ENCODE measurements at places on chromosomes 7 and 10.

DNA sequence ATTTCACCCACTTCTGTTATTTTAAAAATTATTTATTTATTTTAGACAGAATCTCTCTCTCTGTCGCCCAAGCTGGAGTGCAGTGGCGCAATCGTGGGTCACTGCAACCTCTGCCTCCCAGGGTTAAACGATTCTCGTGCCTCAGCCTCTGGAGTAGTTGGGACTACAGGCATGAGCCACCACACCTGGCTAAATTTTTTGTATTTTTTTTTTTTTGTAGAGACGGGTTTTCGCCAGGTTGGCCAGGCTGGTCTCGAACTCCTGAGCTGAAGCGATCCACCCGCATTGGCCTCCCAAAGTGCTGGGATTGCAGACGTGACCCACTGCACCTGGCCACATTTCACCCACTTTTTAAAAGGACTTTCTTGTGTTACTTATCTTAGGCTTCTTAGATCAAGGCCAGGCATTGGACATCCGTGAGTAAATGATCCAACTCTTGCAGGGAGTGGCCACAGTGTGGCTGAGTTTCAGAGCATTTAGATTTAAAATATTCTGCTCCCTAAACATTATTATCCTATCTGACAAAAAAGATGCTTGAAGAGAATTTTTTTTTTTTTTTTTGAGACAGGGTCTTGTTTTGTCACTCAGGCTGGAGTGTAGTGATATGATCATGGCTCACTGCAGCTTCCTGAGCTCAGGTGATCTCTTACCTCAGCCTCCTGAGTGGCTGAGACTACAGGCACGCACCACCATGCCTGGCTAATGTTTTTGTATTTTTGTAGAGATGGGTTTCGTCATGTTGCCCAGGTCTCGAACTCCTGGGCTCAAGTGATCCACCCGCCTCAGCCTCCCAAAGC is 14.4 kb downstream of the SNX10 start:
- no peak for DNase-seq

- no peak for DNase-seq
Observed at GRCh38 chr7:137886746-137887145, 40.0 kb upstream of the DGKI start.

DNA sequence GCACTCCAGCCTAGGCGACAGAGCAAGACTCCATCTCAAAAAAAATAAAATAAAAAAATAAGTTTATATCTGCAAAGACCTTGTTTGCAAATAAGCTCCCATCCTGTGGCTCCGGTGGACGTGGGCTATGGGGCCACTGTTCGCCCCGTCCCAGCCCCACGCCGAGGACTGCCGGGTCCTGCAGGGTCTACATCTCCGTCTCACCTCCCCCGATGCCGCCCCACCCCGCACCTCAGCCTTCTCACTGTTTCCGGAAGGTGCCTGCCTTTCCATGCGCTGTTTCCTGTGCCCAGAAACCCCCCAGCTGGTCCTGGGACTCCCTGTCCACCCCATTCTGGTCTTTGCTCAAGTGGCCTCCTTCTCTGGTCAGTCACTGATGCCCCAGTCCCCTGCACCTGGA is 5.0 kb upstream of the INTS1 start:
- DNase-seq = no peak

- no peak for DNase-seq
Observed at GRCh38 chr10:85926986-85927385, 439.6 kb downstream of the GRID1 start.

DNA sequence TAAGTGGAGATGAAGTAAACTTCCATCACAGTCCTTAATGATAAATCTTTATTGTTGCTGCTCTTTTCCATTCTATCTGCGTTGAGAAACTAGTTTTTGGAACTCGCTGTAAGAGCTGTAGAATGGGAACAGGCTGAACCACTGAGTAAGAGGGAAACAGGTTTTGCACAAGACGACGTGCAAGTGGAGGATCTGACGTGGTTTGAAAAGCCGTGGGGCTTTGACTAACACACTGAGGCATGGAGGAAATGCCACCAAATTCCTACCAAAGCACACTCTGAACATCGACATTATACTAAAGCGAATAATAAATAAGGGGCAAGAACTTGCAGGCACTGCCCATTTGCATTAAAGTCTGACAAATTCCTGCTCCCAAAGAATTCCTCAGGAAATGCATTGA is 160.6 kb downstream of the KLF6 start:
- DNase-seq = no peak

- DNase-seq = no peak
Observed at GRCh38 chr10:126191192-126191591, 197.1 kb downstream of the ADAM12 start.

GRCh38 chr10:95268438-95268837 is 22.4 kb downstream of the PDLIM1 start:
- no peak for DNase-seq

DNA sequence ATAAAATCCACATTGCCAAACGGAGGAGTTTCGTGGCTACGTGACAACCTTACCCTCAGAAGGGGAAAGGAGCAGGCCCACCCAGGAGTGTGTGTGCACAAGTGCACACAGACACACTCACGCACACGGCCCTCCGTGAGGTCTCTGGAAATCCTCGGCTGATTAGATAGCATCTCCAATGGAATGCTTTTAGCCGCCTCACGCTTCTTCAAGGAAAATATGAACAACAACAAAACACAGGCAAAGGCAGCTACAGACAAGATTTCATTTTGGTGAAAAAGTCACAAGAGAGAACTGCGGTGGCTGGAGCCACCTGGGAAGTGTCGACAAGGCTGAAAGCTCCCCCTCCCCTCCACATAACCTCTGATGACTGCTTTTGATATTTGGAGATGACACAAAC is 391.8 kb upstream of the MKI67 start:
- no peak for DNase-seq

DNA sequence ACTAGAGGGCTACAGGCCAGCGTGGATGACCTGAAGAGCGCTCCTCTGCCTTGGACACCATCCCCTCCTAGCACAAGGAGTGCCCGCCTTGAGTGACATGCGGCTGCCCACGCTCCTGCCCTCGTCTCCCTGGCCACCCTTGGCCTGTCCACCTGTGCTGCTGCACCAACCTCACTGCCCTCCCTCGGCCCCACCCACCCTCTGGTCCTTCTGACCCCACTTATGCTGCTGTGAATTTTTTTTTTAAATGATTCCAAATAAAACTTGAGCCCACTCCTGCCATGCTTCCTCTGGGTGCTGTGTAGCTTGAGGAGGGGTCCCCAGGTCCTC is 4.5 kb downstream of the SNCG start:
- DNase-seq = no peak

DNA sequence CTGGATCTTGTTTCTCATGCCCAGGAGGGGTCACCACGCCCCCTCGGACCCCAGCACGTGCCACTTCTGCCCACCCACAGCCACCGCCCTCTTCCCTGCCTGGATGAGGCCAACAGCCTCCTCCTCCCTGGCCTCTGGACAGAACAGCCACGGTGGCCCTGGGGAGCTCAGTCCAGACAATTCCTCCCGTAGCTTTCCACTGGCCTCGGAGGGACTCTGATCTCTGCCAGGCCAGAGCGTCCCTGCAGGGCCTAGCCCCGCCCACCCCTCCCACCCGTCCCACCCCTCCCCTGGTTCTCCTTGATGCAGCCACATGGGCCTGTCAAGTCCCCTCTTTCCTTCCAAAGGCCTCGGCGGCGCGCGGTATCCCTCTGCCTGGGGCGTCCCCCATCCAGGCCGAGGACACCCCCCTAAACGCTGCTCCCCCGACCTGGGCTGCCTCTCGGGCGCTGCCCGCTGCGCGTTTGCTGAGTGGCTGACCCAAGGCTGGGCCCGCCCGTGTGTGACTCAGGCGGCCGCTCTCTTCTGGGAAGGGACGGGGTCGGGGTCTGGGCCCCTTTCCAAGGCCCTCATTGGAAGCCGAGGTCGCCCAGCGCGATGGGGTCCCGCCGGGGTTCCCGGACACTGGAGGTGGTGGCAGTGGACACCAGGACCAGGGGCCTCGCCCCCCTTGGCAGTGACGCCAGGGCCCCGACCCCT is 557 bp downstream of the TMEM120A start:
- no peak for DNase-seq

- no peak for DNase-seq
Observed at GRCh38 chr10:71398976-71399375, 2.3 kb downstream of the CDH23 start.

DNA sequence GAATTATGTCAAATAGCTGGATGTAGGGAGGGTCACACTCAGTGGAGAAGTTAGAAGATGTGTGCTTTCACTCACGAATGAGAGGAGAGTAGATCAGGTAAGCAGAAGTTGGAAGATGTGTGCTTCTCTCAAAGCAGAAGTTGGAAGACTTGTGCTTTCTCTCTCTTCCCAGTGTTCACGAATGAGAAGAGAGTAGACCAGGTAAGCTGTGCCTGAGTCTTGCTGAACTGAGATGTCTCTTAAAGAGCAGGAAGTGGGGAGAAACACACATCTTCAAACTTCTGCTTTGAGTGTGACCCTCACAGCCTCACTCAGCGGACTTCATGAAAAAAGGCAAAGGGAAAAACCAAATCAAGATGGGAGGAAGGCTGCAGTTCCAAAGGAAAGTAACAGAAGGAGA is 7.0 kb upstream of the TMEM243 start:
- no peak for DNase-seq

DNA sequence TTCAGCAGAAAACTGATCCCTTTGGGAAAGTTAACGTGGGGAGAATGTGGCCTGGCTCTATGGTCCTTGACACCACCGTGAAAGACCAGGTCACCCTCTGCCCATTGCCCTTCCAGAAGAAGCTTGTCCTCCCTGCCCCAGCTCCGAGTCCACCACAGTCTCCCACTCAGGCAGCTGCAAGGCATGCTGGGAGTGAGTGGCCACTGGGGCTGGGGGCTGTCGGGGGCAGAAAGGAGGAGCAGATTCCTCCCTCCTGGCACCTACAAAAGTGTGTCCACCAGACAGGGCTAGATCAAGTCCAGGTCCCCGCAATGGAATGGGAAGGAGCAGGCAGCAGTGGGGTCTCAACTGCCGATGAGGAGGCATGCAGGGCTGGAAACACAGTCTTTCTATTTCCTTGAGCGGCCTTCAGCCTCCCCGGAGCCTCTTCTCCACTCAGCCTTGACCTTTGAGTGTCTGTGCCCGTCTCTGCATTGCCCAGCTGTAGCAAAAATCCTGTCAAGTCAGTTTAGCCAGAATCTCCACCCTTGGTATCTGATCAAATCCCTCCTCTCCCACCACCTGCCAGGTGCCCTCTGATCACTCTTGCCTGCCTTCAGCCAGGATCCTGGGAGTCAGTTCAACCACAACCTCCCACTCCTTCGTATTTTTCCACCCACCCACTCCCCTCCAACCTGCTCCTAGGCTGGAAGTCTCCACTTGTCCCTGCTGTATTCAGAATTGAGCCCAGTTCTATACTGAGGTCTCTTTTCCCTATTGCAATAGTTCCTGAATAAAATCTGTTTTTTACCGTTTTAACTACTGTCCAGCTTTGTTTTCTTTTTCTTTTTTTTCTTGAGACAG is 6.9 kb upstream of the ZNF316 start:
- no peak for DNase-seq

DNA sequence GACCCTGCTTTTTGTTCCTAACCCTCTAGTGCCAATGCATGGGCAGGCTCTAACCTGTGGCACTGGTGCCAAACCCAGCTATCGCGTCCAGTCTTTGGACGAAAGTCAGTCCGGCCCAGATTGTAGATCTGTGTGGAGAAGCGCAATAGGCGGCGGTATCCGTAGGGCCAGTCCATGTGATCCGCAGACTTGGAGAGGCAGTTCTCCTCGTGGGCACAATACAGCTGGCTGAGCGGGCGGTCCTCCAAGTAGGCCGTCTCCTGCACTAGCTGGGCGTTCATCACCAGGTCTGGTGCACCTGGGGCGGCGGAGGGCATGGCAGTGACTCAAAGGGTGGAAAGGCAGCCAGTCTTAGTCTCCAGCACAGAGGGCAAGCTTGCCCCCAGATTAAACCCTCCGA is 14.5 kb downstream of the LOXL4 start:
- no peak for DNase-seq

GRCh38 chr10:68423522-68423921 is 16.4 kb upstream of the RUFY2 start:
- no peak for DNase-seq

DNA sequence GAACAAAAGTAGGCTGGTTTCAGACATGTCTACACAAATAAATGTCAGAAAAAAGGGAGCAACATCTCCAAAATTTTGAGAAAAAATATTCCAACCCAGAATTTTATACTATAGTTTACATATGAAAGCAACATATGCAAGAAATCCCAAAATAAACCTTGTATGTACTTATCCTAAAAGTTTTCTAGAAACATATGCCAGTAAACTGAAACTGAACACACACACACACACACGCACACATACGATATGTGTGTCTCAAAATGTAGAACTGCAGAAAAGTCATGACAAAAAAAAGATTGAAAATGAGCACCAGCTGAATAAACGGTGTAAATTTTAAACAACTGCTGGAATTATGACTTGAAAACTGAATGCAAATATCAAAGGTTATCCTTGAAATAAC is 81.0 kb downstream of the VPS41 start:
- DNase-seq = no peak

DNA sequence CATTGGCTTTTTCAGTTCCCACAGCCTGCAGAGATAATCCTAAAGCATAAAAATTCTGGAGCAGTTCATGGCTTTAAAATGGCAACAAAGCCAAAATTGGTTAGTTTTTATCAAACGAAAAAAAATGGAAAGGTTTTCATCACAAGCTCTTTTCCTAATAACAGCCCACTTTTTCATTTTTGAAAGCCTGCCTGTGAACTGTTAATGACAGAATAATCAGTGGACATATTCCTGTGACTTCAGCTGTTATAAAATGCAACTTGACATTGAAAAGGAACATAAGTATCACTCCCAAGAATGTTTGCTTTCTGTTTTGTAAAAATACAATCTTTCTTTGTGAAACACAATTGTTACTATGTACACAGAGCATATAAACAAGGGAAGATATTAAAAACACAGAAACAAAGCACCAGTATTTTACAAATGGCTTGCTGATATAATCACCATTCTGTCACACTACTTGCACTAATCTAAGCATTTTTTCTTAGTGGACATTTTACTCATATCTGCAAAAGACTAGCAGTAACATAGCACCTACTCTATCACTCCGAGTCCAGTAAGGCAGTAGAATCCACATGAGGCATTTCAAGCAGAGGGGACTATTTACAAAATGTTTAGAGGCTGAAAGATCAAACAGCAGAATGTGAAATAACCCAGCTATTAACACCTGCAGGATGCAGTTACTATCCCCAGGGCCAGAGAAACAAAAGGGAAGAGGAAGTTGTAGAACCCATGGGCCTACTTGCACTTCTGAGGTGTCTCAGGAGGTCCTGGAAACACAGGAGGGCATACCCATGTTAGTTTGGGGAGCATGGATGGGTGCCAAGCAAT is 26.4 kb downstream of the MACC1 start:
- DNase-seq = peak; percentile 71

- DNase-seq = no peak
Observed at GRCh38 chr7:43553999-43554398, 28.9 kb upstream of the STK17A start.

Data from DMS153 (cell line).